ENCODE measurements at places on chromosomes 7 and 10. TPM values are rescaled to one million over a fixed set of nuclear protein-coding genes. Genes with fewer than 3 reads are reported as not detected.

Gene ADRA2A
- 7.8 TPM for total RNA-seq

Gene FGF8
- total RNA-seq = not detected

Gene SEMA3C
- total RNA-seq = 157 TPM

DNA sequence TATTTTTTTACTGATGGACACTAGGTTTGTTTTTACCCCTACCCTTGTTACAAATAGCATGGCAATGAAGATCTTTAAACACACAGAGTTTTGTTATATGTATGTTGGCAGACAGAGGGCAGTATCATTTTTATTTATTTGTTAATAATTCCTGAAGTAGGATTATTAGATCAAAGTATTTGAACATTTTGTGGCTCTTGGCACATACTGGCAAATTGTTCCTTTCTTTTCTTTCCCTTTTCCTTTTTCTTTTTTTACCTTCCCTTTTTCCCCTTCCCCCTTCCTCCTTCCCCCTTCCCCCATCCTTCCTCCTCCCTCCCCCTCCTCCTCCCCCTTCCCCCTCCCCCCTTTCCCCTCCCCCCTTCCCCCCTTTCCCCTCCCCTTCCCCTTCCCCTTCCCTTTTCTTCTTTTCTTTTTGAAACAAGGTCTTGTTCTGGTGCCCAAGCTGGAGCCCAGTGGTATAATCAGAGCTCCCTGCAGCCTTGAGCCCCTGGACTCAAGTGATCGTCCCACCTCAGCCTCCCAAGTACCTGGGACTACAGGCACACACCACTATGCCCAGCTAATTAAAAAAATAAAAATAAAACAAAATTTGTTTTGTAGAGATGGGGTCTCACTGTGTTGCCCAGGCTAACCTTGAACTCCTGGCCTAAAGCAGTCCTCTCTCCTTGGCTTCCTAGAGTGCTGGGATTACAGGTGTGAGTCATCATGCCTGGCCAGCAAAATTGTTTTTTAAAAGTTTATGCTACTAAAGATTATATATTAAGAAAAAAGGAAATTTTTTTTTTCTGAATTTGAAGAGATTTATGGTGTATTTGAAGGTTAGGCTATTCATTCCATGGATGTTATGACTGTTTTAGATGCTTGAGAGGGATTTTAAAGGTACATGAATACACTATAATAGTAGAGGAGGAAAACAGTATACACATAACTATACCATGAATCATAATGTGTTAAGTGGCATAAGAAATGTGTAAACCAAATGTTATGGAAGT, 39.3 kb downstream of the SEPTIN7 start:
- DNase-seq = no peak
